ENCODE measurements at places on chromosomes 7 and 10.
A peak's percentile ranks its signal among the peaks of the same experiment; 100 is the strongest.

- DNase-seq = no peak
These were observed 22.3 kb downstream of the MCM10 start for GRCh38 chr10:13183625-13184024.

GRCh38 chr7:40866601-40867000, 731.8 kb downstream of the SUGCT start:
- peak; percentile 28 for DNase-seq

- DNase-seq = no peak
These were observed 29.4 kb downstream of the WDFY4 start for GRCh38 chr10:48714088-48714487.

DNA sequence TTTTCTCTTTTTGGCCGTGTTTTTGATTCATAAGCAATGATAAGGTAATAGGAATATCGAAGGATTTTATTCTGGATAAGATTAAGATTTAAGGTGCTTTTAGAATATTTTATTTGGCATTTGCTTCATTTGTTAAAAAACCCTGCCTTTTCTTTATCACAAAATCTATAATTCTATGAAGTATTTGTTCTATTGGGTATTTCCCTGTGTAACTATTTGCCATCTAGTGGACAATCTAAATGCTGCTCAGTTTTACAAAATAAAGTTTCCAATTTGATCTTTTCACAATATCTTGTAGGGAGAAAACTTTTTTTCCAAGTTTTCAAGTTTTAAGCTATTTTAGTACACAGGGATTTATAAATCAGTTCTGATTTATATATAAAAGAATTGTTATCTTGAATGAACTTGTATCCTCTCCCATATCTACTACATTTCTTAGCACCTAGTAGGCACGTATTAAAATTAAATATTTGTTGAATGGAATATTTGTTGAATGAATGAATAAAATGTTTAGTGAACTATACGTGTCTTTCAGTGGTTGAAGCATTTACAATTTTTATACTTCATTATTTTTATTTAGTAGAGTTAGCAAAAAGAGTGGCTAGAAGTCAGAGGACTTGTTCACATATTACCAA, 26.5 kb downstream of the ANKRD7 start:
- DNase-seq = no peak

- no peak for DNase-seq
These were observed 107.4 kb downstream of the GSAP start for GRCh38 chr7:77308792-77309191.

DNA sequence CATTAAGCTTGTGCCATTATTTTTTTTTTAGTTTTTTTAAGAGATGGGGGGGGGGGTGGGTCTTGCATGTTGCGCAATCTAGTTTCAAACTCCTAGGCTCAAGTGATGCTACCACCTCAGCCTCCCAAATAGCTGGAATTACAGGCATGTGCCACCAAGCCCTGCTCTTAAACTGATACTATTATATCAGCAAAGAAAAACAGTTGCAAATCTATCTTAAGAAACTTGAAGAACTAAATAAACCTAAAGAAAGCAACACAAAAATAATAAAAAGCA, 47.5 kb downstream of the BRAF start:
- DNase-seq = no peak

DNA sequence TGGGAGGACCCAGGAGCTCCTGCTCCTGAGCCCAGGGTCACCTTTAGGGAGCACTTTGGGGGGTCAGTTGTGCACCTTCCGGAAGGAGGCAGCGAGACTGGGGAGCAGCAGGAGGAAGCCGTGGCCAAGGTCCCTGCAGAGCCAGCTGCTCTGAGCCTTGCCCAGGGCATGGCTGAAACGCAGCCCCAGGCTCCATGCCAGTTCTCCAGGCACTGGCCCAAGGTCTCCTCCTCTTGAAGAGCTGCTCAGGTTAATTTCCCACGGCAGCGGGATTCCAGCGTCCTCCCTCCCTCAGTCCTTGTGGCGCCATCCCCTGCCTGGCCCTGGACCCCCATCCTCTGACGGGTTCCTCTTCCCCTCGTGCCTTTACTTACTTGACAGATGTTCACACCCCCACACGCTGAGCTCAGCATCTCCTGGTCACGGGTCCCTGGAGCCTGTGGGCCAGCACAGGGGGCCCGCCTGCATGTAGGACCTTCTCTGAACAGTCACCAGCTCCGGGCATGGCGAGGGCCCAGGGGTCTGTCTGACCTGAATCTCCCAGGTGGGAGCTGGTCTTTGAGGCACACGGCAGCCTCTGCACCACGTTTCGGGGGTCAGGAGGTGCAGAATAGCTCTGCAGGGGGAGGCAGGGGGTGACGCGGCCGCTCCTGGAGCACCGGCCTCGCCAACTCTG, 16.7 kb upstream of the CFAP46 start:
- DNase-seq = no peak

GRCh38 chr10:121580276-121581116, 17.7 kb downstream of the FGFR2 start:
- no peak for DNase-seq

GRCh38 chr7:118839515-118839914, 615.0 kb downstream of the ANKRD7 start:
- DNase-seq = no peak

- DNase-seq = no peak
These were observed 380.9 kb downstream of the LRRTM3 start for GRCh38 chr10:67306588-67307205.

GRCh38 chr7:128731184-128731583, 8.0 kb upstream of the CALU start:
- no peak for DNase-seq

DNA sequence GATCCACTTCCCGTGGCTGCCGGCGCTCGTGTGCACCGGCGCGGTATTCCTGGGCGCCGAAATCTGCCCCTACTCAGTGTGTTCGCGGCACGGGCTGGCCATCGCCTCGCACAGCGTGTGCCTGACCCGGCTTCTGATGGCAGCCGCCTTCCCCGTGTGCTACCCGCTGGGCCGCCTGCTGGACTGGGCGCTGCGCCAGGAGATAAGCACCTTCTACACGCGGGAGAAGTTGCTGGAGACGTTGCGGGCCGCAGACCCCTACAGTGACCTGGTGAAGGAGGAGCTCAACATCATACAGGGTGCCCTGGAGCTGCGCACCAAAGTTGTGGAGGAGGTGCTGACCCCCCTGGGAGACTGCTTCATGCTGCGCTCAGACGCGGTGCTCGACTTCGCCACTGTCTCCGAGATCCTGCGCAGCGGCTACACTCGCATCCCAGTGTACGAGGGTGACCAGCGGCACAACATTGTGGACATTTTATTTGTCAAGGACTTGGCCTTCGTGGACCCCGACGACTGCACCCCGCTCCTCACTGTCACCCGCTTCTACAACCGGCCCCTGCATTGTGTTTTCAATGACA, 1.3 kb downstream of the CNNM1 start:
- no peak for DNase-seq

DNA sequence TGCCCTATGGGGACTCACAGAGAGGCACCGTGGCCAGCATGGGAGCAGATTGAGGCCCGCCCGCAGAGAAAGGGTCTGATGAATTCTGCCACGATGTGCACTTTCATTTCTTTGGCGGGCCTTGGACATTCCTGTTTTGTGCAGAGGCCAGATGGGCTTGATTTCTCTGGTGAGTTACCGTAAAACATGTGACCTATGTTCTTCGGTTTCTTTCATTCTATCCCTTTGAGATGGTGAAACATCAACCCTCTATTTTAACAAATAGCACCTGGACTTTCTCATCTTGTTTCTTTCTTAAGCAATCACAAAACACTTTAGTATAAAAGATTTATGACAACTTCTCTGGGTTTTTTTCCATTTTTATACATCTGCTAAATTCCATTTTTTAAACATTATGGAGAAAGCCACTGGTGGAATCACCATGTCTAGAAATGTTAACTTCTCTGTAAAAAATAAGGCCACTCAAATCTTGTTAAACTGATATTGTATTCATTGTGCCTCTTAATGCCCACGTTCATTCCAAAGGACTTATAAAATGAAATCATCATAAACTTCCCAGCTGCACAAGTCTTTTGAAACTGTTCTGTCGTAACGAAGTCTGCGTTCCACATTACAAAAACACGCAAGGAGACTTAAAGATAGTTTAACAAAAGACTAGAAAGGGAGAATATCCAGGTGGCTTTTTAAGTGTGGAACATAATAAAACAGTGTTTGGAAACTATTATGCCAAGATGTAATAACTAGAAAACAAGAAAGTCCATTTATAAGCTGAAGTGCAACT, 21.4 kb upstream of the ODAD2 start:
- no peak for DNase-seq

GRCh38 chr7:117552660-117553059, 72.8 kb downstream of the CFTR start:
- no peak for DNase-seq

GRCh38 chr7:24965831-24966708, 13.9 kb downstream of the OSBPL3 start:
- DNase-seq = no peak

DNA sequence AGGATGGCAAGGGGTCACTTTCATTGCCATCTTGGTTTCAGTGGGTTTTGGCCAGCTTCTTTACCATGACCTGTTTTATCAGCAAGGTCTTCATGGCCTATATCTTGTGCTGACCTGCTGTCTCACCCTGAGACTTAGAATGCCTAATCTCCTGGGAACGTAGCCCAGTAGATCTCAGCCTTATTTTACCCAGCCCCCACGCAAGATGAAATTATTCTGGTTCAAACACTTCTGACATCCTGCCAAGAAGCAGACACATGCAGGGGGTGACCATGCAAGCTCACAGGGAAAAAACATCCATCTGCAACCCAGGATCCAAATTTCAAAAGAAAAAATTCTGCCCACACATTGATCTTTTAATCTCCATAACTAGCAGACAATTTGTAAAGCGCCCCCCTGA, 88.4 kb upstream of the EEPD1 start:
- no peak for DNase-seq

DNA sequence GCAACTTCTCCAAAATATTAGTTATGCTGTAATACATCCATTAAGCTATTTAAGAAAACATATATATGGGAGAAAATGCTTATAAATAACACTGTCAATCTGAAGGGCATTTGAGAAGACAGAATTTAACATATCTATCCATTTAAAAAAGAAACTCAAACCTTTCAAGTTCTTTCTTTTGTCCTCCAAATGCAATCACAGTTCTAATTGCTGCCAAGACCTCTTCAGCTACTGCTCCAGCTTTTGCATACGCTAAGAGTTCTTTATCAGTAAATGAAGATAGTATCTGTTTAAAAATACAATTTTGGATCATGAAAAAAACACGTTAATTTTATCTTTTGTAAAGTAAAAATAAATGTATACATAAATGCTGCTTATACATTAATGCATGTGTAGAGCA, 39.6 kb downstream of the ABCB1 start:
- no peak for DNase-seq

DNA sequence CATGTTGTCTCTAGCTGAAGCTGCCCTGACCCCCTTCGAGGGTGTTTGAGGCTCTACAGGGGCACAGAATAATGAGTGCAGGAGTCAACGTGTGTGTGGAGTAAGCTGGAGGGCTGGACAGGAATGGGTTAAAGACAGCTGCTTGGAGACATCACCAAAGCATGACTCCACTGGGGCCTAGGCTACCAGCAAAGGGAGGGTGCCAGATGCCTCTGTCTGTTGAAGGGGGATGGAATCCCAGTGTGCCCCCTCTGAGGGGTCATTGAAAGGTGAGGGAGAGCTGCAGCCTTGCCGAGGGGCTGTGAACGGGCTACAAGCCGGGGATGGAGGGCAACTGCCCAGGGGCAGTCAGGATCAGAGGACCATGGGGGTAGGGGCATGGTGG, 51.7 kb upstream of the PODXL start:
- no peak for DNase-seq

DNA sequence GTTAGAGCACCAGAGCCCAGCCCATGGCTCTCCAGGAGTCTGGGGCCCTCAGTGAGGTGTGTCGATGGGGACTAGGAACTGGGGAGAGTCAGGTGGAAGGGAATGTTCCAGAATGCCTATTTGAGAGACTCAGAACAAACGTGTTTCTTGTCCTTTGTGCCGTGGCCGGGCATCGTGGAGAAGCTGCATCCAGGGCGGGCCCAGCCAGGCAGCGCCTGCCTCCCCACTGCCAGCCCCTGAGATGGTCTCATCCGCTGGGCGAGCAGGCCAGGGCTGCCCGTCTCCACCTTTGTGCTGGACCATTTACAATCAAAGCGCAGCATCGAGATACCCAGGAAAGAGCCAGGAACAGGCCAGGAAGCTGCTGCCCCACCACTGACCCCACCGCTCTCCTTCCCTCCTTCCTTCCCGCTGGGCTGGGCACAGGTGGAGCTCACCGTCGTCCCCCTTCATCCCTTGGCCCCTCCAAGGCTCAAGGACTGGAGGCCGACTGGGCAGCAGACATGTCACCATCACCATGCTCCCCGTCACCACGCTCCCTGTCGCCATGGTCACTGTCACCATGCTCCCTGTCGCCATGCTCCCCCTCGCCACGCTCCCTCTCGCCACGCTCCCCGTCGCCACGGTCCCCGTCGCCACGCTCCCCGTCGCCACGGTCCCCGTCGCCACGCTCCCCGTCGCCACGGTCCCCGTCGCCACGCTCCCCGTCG, 71.1 kb upstream of the ADGRA1 start:
- DNase-seq = no peak

DNA sequence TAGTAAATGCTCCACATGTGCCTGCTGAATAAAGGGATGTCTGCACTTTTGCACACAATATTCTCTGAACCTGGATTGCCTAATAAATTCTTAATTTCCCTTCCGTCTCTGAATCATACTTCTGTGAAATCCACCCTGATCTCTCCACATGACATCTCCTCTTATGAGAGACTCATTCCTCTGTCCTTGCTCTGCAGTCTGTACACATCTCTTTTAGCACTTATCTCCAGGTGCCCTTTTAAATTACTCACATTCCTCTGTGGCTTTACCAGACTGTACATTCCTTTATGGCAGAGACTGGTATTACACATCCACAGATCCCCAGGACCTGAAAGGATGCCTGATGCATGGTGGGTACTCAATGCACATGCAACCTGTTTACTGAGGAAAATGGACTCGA, 527.6 kb downstream of the PHTF2 start:
- DNase-seq = no peak

DNA sequence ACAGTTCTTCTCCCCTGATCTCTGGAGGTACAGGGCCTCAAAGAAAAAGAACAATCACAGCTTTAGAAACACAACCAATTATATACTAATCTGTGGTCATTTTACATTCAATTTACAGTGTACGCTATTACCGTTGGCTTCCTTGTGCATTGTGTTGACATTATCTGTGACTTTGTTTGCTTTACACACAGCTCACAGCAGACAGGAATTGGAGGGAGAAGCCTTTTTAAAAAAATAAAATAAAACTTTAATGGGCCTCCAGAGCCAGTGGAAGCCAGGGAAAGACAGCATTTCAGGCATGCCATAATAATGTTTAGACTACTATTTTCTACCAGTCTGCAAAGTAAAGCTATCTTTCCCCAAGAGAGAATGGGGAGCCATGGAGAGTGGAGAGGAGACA, 179.0 kb upstream of the ADO start:
- DNase-seq = no peak

GRCh38 chr10:99938563-99938962, 71.2 kb downstream of the DNMBP start:
- no peak for DNase-seq

GRCh38 chr10:49431426-49431825, 35.5 kb upstream of the DRGX start:
- DNase-seq = no peak

- DNase-seq = no peak
These were observed 274.5 kb upstream of the PPP2R2D start for GRCh38 chr10:131626274-131626673.

- DNase-seq = peak; percentile 47
These were observed 134.3 kb upstream of the TNRC18 start for GRCh38 chr7:5557920-5558401.

- peak; percentile 19 for DNase-seq
These were observed 36.7 kb upstream of the ABLIM1 start for GRCh38 chr10:114694752-114695151.
